Activated T-cell treated with anti-CD3 and anti-CD28 coated beads, Interleukin-2, amount 50 U/mL, for 72 hours (primary cell): ENCODE measurements at places on chromosomes 1 and 21.

DNA sequence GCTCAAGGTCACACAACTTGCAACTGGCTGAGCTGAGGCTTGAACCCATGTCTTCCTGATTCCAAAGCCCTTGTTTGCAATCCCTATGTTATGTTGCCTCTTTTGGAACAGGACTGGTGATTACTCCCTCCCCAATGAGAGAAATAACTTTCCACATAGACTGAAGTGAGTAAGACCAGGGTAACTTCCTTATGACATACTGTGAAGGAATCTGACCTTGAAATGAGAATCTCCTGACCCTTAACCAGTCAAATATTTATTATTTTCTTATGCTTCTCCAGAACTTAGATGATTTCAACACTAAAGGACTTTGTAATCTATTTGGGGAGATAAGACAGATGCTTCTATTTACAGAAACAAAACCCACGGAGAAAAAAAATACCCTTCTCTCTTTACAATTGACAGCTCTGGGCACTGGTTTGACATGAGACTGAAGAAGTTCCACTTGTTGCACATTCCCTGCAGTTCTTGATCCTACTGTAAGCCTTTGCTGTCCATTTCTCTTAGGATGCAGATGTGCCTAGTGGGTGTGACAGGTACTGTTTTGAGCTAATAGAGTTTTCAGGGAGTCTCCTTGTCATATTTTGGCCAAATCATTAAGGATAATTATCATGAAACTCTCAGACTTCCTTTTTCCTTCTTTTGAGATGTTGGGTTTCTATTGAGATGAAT, 3.9 kb upstream of the RPTN start:
- H3K36me3 ChIP-seq = no peaks in the 10 kb centered on the region
- no peak overlapping the region for H3K27ac ChIP-seq
- peaks cover 34% of the 10 kb centered on the region for H3K27me3 ChIP-seq

DNA sequence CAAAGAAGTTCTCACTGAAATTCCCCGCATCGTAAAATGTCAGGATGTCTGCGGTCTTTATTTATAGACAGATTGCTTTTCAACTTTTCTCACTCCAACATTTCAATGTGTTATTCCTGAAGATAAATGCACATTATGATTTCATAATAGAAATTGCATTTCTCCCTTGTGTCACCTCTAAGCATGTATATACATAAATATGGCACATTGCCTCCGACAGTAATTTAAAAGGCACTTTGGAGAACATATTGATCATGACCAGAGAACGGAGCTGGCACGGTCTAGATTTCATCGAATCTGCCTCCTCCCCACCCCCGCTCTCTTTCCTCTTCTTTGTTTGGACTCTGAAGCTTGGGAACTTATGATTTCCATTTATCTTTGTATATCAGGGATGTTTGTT, 54.9 kb upstream of the IGSF21 start:
- no peak overlapping the region for H3K27ac ChIP-seq
- H3K4me3 ChIP-seq = no peak overlapping the region
- H3K36me3 ChIP-seq = peaks cover 4% of the 10 kb centered on the region
- H3K27me3 ChIP-seq = no peaks in the 10 kb centered on the region
- H3K4me1 ChIP-seq = no peaks in the 10 kb centered on the region

DNA sequence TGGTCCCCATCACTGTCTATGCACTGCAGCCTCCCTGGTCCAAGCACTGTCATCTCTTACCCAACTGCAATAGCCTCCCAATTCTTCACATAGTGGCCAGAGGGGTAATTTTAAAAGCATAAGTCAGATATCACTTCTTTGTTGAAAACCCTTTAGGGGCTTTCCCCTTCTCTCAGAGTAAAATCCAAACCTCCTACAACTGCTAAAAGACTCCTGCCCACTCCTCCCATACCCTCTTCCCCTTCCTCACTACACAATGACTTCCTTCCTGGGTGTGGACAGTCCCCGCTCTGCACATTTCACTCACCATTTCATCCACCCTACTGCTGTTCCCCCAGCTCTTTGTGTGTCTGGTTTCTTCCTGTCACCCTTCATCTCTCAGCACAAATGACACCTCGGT, 8.3 kb downstream of the MCOLN2 start:
- H3K36me3 ChIP-seq = peaks cover 24% of the 10 kb centered on the region
- DNase-seq = peak; percentile 23
- peaks cover 7% of the 10 kb centered on the region for H3K27me3 ChIP-seq
- peaks cover 50% of the 10 kb centered on the region for H3K4me1 ChIP-seq
- peak overlapping the region; percentile 76 for H3K4me3 ChIP-seq

DNA sequence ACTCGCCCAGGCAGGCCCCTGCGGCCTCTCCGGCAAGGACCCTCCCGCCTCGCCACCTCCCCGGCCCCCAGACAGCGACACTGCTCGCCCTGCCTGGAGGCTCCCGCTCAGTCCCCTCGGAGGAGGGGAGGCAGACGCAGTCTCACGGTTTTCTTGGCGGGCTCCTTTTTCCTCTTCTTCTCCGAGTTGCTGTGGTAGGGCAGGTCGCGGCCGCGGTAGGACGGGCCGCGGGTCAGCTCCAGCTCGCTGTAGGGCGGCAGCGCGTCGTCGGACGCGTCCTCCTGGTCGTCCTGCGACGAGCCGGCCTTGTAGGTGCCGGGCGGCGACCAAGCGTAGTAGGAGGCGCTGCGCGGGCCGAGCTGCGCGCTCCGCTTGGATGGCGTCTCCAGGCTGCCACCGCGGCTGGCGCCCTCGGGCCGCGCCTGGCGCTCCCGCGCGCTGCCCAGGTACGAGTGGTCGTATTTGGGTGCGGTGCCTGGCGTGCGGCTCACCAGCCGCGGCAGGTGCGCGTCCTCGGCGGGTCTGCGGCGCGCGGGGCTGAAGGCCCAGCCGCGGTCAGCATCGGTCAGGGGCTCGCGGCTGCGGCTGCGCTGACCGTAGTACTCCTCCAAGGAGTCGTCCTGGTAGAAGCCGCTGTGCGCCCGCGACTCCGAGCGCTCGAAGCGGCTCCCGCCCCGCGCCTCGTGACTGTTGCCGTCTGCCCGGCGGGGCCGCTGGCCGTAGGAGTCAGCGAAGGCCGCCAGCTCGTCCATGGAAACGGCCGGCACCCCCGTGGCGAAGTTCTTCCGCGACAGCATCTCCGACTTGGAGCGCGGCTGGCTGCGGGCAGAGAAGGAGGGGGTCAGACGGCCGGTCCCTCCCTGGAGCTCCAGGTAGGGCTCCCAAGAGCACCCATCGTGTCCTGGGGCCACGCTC, 44.8 kb upstream of the TADA1 start:
- no peak overlapping the region for H3K27ac ChIP-seq
- H3K4me1 ChIP-seq = no peaks in the 10 kb centered on the region
- peak overlapping the region; percentile 72 for H3K4me3 ChIP-seq
- no peaks in the 10 kb centered on the region for H3K36me3 ChIP-seq

DNA sequence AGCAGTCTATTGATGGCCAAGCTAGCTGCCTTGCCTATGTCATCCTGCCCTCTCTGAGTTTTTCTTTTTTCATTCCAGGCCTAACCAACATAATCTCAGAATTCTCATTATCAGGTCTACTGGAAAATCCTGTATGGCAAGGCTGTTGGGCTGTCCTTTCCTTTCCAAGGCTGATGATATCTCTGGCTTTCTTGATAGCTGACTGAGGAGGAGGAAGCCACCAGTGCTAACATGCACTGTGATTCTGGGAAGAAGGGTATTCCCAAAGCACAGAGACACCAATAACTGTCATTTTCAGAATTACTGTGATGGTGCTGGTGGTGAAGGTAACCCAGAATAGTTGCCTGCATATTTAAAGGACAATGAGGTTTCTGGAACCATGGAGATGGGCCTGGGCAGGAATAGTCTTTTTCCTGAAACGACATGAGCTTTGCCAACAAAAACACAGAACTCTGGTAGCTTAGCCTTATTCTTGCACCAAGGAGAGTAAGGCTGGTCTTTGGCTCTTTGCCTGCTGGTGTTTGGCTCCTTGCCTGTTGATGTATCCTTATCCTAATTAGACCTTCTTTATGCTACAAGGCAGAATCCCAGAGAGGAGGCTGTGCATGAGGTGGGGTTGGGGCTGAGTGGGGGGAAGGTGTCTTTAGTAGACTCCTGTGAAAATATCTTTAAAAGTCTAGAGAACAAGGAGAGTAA, 157.4 kb downstream of the TNFSF18 start:
- no peak overlapping the region for H3K27ac ChIP-seq
- peaks cover 50% of the 10 kb centered on the region for H3K27me3 ChIP-seq
- no peak overlapping the region for H3K4me3 ChIP-seq
- no peak for DNase-seq

- peaks cover 6% of the 10 kb centered on the region for H3K4me1 ChIP-seq
- H3K36me3 ChIP-seq = no peaks in the 10 kb centered on the region
- H3K27ac ChIP-seq = no peak overlapping the region
- peaks cover 12% of the 10 kb centered on the region for H3K27me3 ChIP-seq
- DNase-seq = peak; percentile 51
Observed at GRCh38 chr1:163174524-163175437, 27.9 kb downstream of the RGS5 start.

- H3K27me3 ChIP-seq = no peaks in the 10 kb centered on the region
- H3K4me1 ChIP-seq = no peaks in the 10 kb centered on the region
- no peak overlapping the region for H3K4me3 ChIP-seq
- H3K36me3 ChIP-seq = no peaks in the 10 kb centered on the region
Observed at GRCh38 chr1:210418863-210419650, 90.4 kb downstream of the HHAT start.

DNA sequence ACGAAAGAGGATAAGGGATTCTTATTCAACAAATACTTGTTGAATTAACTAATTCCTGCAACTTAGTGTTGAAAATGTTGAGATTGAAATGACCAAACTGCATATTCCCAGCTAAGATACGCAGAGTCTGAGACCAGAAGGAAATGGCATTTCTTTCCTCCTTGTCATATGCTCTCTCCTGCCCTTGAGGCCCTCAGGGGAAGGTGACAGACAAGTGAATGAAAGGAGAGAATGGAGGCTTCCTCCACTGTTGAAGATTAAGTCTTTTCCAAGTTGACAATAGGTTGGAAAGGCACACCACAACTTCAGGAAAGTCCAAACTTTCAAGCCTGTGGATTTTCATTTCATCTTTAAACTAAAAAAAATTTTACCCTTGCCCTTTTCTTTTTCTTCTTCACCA, 3.1 kb upstream of the ZNF697 start:
- no peak overlapping the region for H3K4me3 ChIP-seq
- H3K4me1 ChIP-seq = peaks cover 24% of the 10 kb centered on the region
- H3K27me3 ChIP-seq = peaks cover 62% of the 10 kb centered on the region
- H3K36me3 ChIP-seq = no peaks in the 10 kb centered on the region
- no peak overlapping the region for H3K27ac ChIP-seq
- DNase-seq = no peak

GRCh38 chr1:62384276-62385005, 52.4 kb upstream of the USP1 start:
- no peaks in the 10 kb centered on the region for H3K36me3 ChIP-seq
- no peak overlapping the region for H3K4me3 ChIP-seq
- H3K27me3 ChIP-seq = no peaks in the 10 kb centered on the region
- DNase-seq = no peak

GRCh38 chr1:98018074-98018473, 97.2 kb upstream of the DPYD start:
- no peaks in the 10 kb centered on the region for H3K36me3 ChIP-seq
- no peak overlapping the region for H3K4me3 ChIP-seq
- no peak overlapping the region for H3K27ac ChIP-seq
- DNase-seq = no peak
- H3K27me3 ChIP-seq = peaks cover 6% of the 10 kb centered on the region

GRCh38 chr21:22438428-22439086, 1440.3 kb downstream of the NCAM2 start:
- H3K27ac ChIP-seq = no peak overlapping the region
- no peaks in the 10 kb centered on the region for H3K4me1 ChIP-seq
- no peaks in the 10 kb centered on the region for H3K27me3 ChIP-seq
- DNase-seq = no peak

DNA sequence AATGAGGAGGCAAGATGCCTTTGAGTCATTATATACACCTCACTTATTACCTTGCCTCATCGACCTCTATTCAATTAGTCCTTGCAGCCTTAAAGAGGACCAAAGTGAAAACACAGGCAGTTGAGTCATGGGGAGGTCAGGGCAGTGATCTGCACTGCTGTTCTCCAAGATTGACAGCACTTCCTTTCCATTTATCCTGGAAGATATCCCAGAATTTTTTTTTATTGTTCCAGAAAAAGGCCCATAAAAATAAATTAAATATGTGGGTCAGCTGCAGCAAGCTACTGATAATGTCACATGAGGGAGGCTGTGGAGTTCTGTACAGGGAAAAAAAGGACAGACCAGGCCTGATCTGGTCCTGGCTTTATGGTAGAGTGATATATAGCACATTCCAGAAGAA, 33.2 kb upstream of the CDC42BPA start:
- no peaks in the 10 kb centered on the region for H3K36me3 ChIP-seq
- no peaks in the 10 kb centered on the region for H3K27me3 ChIP-seq
- H3K4me3 ChIP-seq = no peak overlapping the region
- no peaks in the 10 kb centered on the region for H3K4me1 ChIP-seq

GRCh38 chr1:58950897-58951296, 167.1 kb upstream of the JUN start:
- no peak overlapping the region for H3K27ac ChIP-seq
- peaks cover 30% of the 10 kb centered on the region for H3K4me1 ChIP-seq
- no peak for DNase-seq
- H3K36me3 ChIP-seq = peaks cover 4% of the 10 kb centered on the region

GRCh38 chr1:153509729-153510354, 25.9 kb downstream of the S100A6 start:
- H3K27ac ChIP-seq = peak overlapping the region; percentile 33
- H3K4me1 ChIP-seq = peaks cover 11% of the 10 kb centered on the region
- H3K27me3 ChIP-seq = no peaks in the 10 kb centered on the region
- H3K4me3 ChIP-seq = no peak overlapping the region
- peak; percentile 76 for DNase-seq

DNA sequence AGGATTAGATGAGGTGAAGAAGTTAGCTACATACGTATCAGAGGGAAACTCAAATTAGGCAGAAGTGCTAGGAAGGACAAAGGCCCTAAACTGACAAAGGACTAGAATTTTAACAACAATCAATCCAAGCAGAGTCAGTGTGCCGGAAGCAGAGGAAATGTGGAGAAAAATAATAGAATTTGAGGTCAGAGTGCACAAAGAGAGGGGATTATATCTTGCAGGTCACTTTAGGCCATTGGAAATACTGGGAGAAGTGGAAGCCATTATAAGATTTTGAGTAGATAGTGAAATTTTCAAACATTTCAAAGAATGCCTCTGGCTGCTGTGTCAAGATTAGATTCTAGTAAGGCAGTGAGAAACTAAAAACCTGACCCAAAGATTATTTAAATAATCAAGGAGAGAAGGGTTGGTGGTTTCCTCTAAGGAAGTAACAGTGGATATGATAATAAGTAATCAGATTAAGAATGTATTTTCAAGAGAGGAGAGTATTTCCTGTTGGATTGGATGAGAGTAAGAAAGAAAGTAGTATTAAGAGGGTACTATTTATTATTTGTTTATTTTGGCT, 889.2 kb upstream of the NCAM2 start:
- DNase-seq = no peak
- H3K27ac ChIP-seq = no peak overlapping the region
- H3K4me3 ChIP-seq = no peak overlapping the region
- H3K4me1 ChIP-seq = no peaks in the 10 kb centered on the region

GRCh38 chr1:37415611-37416244, 58.7 kb upstream of the ZC3H12A start:
- peaks cover 3% of the 10 kb centered on the region for H3K36me3 ChIP-seq
- no peak overlapping the region for H3K27ac ChIP-seq
- no peaks in the 10 kb centered on the region for H3K4me1 ChIP-seq

GRCh38 chr21:31161157-31161556, 122.9 kb upstream of the KRTAP19-8 start:
- peaks cover 29% of the 10 kb centered on the region for H3K36me3 ChIP-seq
- H3K4me1 ChIP-seq = peaks cover 76% of the 10 kb centered on the region
- DNase-seq = no peak
- no peaks in the 10 kb centered on the region for H3K27me3 ChIP-seq
- H3K4me3 ChIP-seq = peak overlapping the region; percentile 15
- peak overlapping the region; percentile 87 for H3K27ac ChIP-seq

- H3K27ac ChIP-seq = no peak overlapping the region
- H3K4me3 ChIP-seq = no peak overlapping the region
- peaks cover 12% of the 10 kb centered on the region for H3K36me3 ChIP-seq
Observed at GRCh38 chr1:63664742-63665141, 71.5 kb downstream of the PGM1 start.
